ENCODE measurements at places on chromosomes 12 and 14. TPM values are rescaled to one million over a fixed set of nuclear protein-coding genes. Genes with fewer than 3 reads are reported as not detected.
A peak's percentile ranks its signal among the peaks of the same experiment; 100 is the strongest.

- no peak for DNase-seq
Measured at GRCh38 chr12:89969093-89969492, 260.5 kb upstream of the ATP2B1 start.

DNA sequence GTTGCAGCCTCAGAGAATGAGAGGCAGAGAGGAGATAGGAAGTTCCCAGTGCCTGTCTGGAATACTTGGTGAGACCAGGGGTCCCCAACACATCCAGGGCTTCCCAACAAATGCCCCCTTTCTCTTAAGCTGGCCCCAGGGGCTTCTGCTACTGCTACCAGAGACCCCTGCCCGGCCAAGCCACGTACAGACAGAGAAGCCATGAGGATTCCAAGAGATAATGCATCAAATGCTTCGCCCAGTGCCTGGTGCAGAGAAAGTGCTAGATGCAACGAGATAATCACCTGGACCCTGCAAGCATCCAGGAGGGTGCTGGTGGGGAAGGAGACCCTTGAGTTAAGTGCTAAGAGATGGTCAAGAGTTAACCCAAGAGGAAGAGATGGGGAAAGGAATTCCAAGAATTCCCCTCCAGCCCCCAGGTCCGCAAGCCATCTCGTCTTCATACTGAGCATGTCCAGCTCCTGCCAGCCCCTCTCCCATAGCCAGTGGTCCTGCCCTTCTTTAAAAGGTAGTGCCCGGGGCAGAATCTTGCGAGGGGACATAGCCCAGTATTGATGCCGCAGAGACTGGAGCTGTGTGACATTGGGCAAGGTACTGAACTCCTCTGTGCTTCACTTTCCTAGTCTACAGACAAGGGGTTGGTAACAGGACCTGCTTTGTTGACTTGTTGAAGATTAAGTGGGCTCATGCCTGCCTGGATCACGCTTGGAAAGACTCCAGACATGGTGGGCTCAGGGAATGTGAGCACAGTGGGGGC lies 103.3 kb downstream of the CALM1 start:
- DNase-seq: no peak

GRCh38 chr12:61138415-61138759 lies 1121.8 kb upstream of the USP15 start:
- DNase-seq: no peak

DNA sequence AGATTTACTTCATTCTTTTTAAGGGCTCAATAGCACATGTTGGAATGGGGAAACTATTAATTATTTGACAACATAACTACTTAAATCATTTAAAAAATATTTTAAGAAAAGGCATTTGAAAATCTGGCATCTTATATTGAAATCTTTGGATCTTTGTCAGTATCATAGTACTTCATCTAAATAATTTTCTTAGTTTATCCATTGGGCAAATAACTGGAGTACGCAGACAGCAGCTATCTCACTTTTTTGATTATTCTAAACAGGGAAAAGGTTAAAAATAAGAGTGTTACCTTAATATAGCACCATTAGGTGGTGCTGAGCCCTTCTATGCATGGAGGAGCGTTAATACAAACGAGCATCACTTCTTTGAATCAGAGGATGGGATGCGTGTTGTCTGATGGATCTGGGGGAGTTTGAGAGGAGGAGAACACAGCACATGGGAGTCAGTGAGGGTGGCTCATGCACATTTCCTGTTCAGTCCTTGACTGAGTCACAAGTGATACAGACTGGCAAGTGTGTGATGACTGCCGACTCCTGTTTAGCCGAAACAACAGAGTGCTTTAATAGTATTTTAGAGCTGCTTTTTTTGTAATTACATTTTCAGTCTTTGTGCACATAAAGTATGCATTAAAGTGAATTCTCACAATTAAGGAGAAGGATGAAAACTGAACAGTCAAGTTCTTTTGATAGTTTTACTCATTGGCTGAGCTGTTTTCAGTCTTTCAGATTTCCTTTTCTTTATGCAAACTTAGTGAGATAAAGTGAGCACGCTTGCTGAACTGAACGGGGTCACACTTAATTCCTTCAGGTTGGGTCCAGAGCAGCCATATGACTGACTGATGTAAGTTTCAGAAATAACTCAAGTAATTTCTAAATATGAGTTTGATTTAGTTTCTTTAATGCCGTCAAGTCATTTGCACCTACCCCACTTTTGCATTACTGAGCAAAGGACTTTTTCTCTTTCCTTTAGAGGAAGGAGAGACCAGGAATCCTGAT lies 92.7 kb downstream of the DIP2B start:
- peak; percentile 63 for DNase-seq

ADAM20 gene
- total RNA-seq: 0.16 TPM

DNA sequence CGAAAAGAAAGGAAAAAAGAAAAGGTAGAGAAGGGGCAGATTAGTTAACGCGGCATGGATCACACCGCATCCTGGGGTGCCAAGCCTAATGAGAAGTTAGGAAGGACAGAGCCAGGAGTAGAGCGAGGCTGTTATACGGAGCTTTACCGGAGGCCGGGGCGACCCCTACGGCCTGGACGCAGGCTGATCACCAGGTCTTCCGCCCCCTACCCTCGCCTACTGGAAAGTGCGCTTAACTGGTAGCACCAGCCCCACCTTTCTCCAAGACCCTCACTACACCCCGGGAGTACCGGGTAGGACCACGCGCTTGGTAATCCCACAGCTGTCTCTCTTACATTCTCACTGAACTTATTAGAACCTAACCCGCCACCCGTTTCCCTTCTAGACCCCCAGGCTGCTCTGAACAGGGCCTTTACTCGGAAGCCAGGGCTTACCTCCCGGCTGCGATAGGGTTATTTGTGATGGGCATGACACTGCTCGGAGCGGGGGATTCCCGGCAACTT lies 33.8 kb downstream of the WBP11 start:
- peak; percentile 72 for DNase-seq

DNA sequence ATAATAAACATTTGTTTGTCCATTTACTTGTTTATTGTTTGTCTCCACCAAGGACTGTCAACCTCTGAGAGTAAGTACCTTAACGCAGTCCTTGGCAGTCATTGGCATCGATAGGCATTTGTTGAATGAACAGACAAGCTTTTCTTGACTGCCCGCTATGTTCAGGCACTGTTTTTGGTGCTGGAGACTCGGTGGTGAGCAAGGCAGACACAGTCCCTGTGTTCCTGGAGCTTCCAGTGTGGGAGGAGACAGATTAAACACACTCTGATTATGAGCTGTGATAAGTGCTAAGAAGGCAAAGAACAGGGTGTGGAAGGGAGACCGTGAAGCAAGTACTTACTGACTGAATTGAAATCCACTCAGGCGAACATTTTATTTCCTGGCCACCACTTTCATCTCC lies 1.2 kb downstream of the ATP6V0A2 start:
- no peak for DNase-seq
